Hematopoietic multipotent progenitor cell treated with erythropoietin and hydrocortisone succinate and interleukin-3 and kit ligand, for 4 days (in vitro differentiated cells): ENCODE measurements at places on chromosomes 1 and 21.

GRCh38 chr1:107474877-107475612 is 334.2 kb downstream of the NTNG1 start:
- DNase-seq = peak; percentile 4

DNA sequence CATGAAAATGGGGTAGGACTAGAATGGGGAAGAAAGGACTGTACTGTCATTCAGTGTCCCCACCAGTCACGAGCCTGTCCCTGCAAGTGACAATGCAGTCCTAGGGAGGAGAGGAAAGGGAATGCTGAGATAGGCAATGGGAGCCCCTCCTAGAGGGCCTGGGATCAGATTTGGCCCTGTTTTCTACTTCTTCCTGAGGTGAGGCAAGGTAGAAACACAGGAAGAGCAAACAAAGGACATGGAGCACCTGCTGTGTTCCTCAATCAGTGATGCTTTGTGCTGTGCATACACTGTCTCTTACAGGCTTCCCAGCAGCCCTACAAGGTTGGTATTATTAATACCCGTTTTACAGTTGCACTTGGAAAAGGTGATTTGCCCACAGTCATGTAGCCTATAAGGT is 6.1 kb downstream of the FABP3 start:
- no peak for DNase-seq

GRCh38 chr1:13759072-13759471 is 59.1 kb downstream of the PRDM2 start:
- DNase-seq = peak; percentile 30

DNA sequence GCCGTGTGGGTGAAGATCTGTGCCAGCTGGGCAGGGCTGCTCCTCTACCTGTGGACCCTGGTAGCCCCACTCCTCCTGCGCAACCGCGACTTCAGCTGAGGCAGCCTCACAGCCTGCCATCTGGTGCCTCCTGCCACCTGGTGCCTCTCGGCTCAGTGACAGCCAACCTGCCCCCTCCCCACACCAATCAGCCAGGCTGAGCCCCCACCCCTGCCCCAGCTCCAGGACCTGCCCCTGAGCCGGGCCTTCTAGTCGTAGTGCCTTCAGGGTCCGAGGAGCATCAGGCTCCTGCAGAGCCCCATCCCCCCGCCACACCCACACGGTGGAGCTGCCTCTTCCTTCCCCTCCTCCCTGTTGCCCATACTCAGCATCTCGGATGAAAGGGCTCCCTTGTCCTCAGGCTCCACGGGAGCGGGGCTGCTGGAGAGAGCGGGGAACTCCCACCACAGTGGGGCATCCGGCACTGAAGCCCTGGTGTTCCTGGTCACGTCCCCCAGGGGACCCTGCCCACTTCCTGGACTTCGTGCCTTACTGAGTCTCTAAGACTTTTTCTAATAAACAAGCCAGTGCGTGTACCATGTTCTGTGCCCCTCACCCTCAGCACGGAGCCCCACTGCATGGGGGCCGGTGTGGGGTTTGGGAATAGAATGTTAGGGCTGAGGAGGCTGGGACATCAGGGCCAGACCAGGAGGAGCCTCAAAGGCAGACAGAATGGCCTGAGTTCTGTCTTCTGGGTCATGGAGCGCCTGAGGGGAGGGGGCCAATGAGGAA is 21.3 kb downstream of the SERINC2 start:
- no peak for DNase-seq

GRCh38 chr1:39051956-39052355 is 25.8 kb downstream of the NDUFS5 start:
- DNase-seq = no peak

DNA sequence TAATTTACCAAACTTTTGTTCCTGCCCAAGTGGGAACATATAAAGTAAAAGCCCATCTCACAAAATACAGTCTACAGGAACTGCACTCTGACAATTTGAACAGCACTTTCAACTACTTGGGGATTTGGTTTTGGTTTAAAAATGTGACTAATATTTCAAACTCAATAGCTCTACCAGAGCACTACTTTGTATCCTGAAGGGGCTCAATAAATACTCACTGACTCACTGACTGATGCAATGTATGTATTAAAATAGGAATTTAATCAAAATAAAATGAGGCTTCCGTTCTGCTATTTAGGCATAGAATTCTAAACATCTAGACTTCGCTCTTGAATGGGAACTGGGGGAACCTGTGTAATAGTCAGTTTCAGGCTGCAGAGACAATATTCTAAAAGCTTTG is 21.9 kb downstream of the EFCAB14 start:
- DNase-seq = no peak

DNA sequence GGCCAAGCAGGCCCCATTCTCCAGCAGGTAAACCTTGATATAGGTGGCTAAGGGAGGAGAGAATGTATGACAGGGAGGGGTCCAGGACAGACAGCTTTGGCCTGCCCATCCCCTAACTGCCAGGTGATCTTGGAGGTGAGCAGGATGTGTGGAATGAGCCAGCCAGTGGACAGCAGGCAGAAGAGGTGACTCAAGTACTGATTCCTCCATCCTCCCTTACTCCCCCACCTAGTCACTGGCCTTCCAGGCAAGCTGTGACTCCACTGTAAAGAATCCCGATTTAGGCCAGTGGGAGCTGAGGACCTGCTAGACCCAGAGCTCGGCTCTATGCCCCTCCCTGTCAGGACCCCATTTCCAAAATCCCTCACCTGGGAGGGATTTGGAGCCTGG is 36.6 kb downstream of the RIMS3 start:
- DNase-seq = no peak

DNA sequence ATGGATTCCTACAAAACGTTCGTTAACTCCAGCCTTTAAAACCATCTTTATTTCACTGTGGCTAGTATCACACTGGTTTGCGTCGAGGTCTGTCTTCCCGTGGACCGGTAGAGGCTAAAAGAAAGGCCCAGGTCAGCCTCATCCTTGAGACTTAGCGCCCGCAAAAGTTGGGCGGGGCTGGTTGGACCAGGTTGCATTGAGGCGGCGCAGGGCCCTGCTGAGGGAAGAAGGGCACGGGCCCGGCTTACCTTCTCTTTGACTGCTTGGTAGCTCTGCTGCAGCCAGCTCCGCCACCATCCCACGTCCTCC is 455 bp downstream of the BSDC1 start:
- DNase-seq = peak; percentile 64

DNA sequence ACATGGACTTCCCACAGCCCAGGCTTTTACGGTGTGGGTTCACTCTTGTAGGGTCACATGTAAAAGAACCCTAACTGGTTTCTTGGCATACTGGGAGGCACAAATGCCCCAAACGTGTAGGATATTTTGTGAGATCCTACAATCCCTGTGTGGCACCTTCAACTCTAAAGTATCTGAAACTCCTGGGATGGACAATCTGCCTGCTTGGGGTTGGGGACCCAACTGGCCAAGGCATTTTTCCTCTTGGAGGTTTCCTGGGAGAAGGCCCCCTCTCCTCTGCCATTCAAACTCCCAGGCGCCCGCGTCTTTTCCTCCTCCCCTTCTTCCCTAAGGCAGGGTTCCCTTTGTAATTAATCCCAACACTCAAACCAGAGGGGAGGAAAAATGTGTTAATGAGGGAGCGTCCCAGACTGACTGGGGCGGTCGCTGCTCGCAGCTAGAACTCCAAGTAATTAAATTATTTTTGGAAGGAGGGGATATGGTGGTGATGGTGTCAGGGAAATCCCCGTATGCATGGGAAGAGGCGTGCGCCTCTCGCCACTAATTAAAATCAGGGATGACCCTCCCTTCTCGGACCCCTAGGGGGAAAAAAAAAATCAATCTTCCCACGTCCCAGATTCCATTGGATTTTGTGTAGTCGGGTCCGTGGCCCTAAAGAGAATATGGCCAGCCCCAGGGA is 681 bp upstream of the VANGL2 start:
- no peak for DNase-seq

DNA sequence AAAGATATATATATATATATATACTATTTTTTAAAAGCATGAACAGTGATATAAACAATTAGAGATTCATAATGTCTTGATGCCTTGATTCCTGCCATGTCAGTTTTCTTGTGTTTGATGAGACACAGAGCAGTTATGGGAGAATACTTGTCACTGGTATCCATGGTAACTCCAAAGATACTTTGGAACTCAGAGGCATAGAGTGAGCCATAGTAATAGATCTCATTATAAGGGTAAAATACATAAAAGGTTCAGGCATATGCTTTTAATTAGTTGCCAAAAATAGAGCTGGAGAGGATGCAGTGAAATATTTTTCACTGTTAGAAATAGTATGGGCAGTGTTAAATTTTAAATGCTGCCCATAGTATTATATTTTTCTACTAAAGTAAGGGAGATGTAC is 134.1 kb downstream of the SYT14 start:
- DNase-seq = no peak

- DNase-seq = no peak
Observed at GRCh38 chr1:205491794-205492193, 12.7 kb upstream of the CDK18 start.

GRCh38 chr1:96782856-96783255 is 61.3 kb downstream of the PTBP2 start:
- DNase-seq = no peak

GRCh38 chr1:178465011-178465410 is 31.8 kb downstream of the CLEC20A start:
- no peak for DNase-seq

DNA sequence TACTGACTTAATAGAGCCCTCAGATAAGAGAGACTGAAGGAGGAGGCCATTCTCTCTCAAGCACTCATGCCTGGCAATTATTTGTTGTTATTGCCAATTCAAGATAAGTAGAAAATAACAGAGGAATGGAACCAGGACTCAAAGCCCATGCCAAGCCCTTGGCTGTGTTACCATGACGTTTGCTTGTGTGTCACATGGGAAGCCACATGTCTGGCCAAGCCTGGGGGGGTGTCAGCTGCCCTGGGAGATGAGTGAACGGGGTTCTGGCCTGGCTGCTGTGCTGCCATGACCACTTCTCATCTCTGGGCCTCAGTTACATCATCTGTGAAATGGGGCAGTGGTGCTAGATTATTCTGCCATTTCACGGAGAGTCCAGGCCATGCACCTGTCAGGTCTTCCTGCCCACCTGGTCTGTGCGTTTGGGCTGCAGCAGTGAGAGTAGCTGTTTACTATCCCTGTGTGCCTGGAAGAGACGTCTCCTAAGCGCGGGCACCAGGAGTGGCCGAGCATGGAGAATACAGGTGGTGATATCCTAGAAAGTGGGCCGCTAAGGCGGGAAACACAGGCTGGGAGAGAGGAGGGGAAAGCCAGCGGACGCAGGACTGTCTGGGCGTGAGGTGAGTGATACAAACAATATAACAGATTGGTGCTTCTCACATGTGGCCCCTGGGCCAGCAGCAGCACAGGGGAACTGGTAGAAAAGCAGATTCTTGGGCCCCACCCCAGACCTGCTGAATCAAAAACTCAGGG is 67.8 kb downstream of the MAN1C1 start:
- no peak for DNase-seq

DNA sequence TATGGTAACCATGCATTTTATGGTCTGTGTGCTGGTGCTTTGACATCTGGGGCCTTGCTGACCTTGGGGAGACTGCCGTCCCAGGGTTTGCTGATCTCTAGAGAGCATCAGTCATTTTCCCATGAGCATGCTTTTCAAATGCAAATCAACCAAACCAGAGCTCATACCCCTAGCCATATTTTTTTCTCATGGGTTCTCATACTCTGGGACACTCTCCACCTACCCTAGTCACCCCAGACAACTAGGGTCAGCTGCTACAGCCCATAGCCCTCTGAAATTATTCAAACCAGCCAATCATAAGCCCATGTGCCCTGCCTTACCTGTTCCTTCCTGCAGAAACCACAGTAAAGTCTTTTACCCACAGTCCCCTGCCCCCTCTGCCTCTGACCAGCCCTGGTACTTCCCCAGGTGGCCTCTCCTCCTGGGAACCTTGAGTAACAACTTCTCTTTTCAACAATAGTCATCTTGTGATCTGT is 132.0 kb downstream of the MAP3K21 start:
- DNase-seq = no peak

GRCh38 chr21:33189824-33190223 is 39.9 kb upstream of the IFNAR2 start:
- DNase-seq = no peak

- no peak for DNase-seq
Observed at GRCh38 chr1:42779725-42780124, 5.1 kb upstream of the TMEM269 start.

DNA sequence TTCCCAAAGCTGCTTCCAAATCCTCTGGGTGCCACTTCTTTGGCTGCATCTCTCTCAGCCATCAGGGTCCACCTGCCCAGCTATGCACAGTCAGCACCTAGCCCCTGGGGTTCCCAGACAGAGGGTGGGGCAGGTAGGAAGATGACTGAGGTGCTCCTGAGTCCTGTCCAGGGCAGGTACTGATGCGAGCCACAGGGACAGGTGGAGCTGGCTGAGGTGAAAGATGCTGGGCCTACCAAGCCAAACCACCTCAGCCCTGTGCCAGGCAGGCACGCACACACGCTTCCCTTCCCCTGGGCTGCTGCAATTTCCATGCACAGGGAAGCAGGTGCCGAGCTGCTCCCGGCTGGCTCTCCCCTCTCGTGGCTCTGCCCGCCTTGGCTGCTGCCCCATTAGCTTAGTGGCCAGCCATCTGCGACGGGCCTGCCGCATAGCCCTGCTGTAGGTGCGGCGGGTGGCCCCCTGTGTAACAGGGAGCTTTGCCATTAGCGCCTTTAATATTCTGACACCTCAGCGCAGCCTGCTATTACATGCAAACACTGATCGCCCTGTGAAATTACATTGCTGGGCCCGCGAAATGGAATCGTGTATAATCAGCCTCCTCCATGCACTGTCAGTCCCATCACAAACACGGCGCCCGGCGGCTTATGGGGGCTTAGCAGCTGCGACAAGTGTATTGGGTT is 38.9 kb downstream of the DMAP1 start:
- no peak for DNase-seq

GRCh38 chr1:12596007-12596821 is 21.8 kb downstream of the DHRS3 start:
- DNase-seq = peak; percentile 60

- no peak for DNase-seq
Observed at GRCh38 chr1:77906019-77906545, 17.7 kb downstream of the NEXN start.

DNA sequence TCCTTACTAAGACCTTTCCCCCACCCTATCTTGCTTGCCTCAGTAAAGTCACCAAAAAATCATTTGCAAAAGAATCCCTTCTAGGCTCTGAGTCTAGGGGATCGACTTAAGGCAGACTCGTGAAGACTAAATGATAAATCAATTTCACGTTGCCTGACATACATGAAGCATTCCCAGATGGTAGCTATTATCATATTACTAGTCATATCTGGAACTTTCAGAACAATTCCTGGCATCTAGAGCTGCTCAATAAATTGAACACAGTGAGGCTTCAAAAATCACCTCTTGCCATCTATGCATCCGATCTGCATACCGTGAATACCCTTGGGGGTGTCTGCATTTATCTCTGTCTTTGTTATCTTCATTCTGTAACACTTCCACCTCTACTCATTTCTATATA is 49.6 kb upstream of the DAB1 start:
- DNase-seq = no peak

GRCh38 chr1:167512046-167512654 is 6.2 kb downstream of the CD247 start:
- no peak for DNase-seq

- no peak for DNase-seq
Observed at GRCh38 chr1:228465141-228465540, 22.0 kb upstream of the RNF187 start.
